ENCODE measurements at places on chromosomes 4 and X.

DNA sequence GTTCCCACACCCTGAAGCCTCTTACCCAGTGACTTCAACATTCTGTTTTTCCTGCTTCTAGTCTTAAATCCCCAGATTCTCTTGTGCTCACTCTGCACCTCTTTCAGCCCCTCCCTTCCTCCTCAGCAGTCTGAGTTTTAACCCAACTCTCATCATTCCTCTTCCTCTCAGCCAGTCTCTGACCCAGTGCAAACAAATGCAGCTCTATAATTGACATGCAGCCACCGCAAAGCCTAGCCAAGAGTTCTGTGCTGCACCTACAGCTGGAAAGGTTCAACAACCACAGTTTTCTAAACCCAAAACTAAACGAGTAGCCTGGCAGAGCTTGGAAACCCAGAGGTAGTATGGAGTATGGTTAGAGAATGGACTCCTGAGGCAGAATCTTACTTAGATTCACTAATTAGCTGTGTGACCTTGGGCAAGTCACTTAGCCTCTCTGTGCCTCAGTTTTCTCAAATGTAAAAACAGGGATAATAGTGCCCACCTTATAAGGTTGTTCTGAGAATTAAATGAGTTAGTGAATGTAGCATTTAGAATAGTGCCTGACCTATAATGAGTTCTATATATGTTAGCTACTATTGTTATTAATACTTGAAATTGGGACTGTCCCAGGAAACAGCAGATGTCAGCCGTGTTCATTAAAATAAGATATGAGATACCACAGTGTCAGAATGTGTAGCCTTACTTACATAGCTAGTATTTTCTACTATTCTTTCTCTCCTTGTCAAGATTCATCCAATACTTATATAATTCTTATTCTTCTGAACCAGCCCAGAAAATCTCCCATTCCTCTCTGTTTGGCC is 3.5 kb downstream of the TMEM154 start:
- DNase-seq: no peak

- no peak for DNase-seq
These were observed 460.5 kb upstream of the CNKSR2 start for GRCh38 chrX:20913760-20914159.

DNA sequence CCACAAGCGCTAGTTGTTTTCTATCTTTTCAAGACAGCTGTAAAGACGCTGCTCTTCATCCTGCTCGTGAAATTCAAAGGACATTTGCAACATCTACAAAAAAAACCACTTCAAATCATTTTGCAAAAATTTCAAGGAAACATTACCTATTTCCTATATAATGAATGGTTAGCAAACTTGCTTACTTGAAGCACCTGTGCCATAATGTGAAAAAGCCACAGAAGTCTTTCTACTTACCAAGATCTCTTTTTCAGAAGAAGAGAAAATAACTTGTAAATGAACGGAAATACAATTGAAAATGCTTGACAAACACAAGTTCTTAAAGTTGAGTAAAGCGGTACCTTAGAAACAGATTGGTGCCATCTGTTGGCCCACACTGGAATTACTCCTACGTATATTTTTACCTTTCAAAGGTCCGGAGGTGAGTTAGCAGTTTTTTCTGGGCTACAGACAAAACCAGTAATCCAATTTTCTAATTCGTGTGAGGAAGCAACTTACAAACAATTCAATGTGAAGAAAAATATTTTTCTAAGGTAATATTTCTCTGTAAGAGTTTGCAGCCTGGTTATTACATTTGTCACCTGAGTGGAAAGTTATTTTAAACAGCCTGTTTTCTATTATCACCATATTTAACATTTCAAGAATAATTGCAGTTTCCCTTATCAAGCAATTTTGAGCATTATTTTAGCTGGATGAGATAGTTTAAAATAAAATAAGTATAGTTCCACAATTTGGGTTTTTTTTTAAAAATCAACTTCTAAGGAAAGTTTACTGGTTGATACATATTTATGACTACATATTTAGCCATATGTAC is at the start of gene TLR6:
Gene TLR6, minus strand, starts transcription at position 294 of the 814 bp plus-strand sequence. CDS start 27,344 bp downstream, outside the sequence.
- peak; percentile 81 for DNase-seq

- no peak for DNase-seq
These were observed 67.0 kb downstream of the EFNB1 start for GRCh38 chrX:68895778-68896177.

GRCh38 chrX:69138512-69138911 is 26.7 kb downstream of the PJA1 start:
- DNase-seq: no peak

DNA sequence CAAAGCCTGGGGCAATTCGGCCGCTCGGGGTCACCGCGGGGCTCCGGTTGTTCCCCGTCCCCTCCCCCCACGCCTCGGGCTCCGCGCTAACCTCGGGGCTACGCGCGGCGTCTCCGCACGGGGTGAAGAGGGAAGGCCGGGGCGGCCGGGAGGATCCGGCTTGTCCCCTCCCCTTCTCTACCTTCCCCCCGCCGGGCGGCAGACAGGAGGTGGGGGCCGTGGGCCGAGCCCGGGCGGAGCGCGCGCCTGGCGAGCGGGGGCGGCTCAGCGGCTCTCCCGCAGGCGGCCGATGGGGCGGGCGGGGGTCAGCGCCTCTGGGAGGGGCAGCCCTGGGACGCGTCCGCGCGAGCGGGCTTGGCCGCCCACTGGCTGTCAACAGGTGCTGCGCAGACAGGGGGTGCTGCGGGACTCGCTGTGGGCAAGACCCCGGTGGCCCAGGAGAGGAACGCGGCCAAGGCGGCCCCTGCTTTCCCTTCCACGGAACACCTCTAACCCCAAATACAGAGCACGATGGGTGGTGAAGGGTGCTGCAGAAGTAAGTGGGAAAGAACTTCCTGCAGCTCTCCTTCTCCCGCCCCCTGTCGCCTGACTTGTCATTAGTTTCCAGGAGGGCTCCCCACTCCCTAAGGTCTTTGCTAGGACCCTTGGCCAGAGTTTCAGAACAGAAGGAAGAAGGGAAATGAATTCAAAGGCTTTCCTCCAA is at the start of gene PDGFC:
Gene PDGFC, minus strand, starts transcription at position 124 of the 703 bp plus-strand sequence. CDS start 896 bp downstream, outside the sequence.
- peak; percentile 64 for DNase-seq

All from LoVo (cell line).